Dermis blood vessel endothelial cell (primary cell): ENCODE measurements at places on chromosomes 2 and 18. TPM values are rescaled to one million over a fixed set of nuclear protein-coding genes. Genes with fewer than 3 reads are reported as not detected.

TUBA4B gene
- total RNA-seq: 0.09 TPM in 1 of 2 replicates, not detected in the other

NAT8 gene
- total RNA-seq: not detected in 2 replicates

GRCh38 chr2:42298996-42299754, 61.8 kb downstream of the COX7A2L start:
- DNase-seq: no peak

- no peak for DNase-seq
Observed at GRCh38 chr18:48552130-48552529, 13.3 kb downstream of the CTIF start.

TSPYL6 gene
- not detected in 2 replicates for total RNA-seq

DNA sequence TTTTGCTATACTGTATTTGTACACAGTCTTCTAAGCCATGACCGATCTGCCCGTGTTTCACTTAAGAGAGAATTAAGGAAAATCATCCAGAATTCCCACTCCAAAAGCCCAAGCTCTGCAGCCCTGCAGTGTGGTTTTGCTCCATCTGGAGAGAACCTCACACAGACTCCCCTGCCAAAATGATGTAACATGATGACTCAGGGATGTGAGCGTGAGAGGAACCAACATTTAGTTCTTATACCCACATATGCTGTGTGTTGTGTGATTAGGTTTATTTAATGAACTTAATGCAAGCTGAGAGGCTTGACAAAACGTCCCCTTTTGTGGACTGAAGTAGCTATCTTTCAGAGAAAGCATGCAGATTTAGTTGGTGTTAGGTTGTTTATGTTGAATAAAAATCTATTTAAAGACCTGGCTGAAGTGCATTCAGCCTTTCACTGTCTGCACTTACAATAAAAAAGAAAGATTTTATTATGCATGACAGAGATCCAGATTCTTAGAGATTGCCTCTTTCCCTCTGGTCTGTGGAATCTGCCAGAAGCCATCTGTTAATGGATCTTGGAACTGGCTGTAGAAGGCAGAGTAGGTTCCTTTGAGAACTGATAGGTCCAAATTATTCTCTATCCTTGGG, 6.3 kb downstream of the RAB12 start:
- DNase-seq: peak; percentile 69

DNA sequence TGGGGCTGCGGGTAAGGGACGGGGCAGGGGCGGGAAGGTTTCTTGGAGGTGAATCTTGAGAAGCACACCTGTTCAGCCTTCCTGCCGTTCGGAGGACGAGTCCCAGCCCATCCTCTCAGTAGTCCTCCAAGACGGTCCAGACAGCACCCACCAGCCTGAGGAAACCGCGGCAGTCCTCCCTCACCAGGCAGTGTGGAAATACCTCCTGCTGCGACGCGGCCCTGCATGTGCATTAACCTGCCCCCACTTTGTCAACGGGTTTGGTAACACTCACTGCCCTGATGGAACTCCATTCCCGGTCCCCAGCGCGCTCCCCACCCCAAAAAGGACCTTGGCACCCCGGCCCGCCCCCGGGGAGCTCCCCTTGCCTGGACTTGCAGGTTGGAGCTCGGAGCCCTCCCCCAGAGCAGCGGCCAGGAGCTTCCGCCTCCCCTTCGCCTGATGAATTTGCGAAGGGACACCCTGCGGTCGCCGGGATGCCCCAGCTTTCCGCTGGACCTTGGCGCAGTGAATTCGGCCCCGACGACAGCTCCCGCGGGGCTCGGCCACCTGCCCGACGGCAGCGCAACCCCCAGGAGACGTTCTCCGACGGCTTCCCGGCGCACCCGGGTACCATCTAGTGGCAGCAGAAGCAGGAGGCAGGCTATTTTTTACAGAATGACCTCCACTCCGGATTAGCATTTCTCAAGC, 31.5 kb downstream of the ACVR1C start:
- DNase-seq: peak; percentile 29

DNA sequence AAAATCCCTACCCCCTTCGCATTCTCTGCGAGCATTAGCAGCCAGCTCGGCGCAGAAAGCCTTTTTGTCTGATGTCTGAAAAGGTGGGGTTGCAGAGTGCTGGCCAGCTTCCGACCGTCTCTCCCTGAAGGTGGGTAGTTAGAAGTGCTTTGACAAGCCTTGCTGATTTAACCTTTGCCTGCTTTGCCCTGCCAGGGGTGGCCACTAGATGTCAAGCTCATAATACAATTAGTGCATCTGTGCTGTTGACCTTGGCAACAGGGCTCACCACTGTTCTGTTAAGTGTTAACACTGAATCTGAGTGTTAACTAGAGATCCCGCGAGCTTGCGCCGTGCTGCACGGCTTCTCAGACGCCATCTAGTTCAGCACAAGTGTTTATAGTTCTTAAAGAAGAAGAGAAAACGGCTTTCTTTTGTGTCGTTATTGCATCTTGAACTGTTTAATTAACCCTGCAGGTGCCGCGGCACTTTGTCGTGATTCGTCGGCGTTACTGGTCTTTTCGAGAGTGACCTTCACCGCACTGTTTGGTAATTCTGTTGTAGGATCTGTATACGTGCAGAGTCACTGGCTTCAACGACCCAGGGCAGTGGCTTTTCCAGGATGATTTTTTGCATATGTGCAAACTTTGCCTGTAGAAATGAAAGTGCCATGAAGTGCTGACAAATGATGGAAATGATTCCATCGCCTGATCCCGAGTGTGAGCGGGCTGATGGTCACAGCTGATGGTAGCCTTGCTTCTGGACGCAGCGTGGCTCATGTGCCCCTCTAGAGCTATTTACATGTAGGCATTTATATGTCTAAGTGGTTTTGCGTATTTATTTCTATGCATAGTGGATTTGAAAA, 5.5 kb downstream of the SALL3 start:
- peak; percentile 30 for DNase-seq

- DNase-seq: no peak
Observed at GRCh38 chr2:238483021-238483420, 56.3 kb downstream of the ASB1 start.

DNA sequence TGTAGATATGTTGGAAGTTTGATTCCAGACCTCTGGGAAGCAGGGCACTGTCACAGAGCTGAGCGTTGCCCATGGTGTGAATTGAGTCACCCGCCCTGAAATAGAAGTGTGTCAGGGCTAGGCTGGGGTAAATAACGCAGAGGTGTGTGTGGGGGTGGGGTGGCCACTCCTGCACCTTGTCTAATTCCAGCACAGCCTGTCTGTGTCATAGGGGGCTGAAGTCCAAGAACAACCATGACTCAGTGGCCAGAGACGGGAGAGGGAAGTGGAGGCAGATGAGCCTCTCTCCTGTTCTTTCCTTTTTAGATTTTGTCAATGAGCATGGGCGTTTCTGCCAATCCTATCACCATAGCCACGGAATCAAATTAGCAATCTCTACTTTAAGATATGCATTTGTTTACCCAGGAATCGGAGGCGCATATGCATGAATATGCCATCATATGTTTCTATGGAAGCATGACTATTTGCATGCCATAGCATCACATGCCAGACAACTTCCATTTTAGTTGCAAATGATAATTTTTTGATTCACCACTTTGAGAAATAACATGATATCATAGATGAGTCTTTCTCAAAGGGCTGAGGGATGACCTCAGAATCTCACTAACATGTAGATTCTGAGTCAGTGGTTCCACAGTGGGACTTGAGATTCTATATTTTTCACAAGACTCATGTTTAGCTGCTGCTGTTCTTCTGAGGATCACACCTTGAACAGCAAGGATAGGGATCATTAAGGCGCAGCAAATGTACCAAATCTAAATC, 852.9 kb downstream of the DCDC2C start:
- peak; percentile 4 for DNase-seq

DNA sequence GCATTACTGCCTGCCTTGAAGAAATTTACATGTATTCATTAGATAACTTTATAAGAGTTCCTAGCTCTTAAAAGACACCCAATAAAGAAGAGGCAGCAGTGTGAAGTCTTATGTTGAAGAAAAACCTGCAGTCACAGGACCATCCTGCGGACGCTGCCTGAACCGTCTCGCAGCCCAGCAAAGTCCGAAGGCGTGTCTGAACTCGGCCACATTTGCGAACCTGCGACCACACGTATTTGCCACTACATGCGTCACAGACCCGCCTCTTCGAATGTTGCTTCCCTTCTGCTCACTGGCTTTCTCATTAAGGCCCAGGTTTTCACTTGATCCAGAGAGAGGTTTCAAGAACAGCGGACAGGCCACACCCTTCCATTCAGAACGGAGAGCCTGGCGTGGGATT, 41.2 kb downstream of the CNGA3 start:
- DNase-seq: no peak

DNA sequence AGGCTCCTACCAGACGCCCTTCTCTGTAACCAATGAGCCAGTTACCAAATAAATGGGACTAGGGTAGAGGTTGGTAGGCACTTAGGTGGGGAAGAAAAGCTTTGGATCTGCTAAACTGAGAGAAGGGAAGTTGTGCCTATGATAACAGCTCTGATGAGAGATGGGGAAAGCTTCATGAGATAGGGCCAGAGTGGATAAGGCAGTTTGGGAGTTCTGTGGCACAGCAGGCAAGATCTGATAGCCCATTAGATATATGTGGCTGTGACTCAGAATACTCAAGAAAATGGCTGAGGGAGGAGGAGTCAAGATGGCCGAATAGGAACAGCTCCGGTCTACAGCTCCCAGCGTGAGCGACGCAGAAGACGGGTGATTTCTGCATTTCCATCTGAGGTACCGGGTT, 99.8 kb downstream of the PDE11A start:
- DNase-seq: no peak

DNA sequence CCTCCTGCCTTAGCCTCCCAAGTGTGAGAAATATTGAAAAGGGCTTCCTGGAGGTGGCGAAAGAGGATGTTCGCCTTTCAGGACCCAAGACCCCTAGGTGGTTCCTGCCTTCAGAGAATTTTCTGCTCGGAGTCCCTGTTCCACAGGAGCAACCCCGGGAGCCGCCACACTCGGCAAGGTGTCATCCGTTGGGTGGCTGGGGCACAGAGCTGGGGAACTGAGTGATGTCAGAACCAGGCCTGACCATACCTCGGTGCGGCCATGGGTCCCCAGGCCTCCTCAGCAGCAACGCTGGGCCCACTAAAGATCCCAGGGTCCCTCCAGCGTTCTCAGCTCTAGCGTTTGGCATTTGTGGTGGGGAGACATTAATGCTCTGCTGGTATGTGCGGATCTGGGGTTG, 23.7 kb upstream of the TAF1B start:
- DNase-seq: no peak

DNA sequence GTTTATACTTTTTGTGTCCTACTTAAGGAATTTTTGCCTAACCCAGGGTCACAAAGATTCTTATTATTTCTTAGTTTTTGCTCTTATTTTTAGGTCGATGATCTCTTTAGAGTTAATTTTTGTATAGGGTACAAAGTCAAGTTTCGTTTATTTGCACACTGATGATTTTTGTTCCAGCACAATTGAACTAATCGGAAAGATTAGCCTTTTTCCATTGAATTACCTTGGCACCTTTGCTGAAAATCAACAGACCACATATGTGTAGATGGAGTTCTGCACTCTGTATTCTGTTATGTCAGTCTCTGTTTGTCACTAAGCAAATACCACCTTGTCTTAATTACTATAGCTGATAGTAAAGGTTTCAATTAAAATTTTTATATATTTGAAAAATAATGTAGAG, 18.7 kb downstream of the EML4 start:
- DNase-seq: no peak

DNA sequence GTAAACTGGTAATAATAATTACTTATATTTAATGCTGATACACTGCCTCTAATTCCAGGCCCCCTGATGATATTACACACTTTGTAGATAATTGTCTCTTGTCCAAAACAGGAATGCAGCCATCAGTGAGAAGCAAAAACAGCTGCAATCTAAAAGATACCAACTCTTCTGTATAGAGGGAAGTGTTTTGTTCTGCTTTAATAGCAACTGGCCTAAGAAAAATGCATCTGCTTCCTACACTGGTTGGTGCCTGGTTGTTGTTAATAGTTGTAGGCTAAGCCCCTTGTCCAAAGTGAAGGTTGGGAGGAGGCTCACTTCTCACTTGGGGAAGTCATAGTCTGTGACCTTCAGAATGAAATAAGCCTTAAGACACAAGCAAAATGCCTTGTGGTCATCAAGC, 332.0 kb downstream of the ZNF521 start:
- DNase-seq: no peak

DNA sequence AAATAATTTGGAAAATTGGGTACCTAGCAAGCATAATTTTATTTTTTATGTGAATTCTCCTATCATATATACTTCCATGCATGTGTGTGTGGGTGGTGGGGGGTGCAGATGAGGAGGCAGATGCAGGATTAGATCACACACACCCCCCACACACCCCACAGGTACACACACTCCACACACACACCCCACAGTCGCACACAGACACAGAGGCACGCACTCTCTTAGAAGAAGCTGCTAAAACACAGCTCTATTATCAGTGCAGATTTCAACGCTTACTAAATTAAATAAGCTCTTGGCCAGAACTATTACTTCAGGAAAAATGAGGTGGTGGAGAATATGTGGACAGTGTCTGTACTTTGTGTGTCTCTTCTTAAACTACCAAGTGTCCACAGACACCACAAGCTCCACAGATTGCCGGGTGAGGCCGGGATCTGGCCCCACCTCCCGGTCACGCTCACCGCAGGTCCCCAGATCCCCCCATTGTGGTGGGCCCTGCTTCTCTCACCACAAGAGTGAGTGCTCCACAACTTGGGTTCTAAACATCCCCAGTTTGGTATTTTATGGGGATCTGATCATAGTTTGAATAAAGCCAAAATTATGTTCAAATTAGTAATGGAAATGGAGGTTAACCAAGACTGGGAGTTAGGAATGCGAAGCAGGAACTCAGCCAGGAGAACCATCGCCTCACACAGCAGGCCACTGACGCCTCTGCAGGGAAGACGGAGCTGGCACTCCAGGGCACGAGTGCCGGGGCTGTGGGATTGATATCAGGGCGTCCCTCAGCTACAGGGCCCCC, 102.1 kb downstream of the PXDN start:
- DNase-seq: no peak

- no peak for DNase-seq
Observed at GRCh38 chr2:100941646-100942240, 60.3 kb upstream of the RPL31 start.

GRCh38 chr2:191612496-191612895, 65.4 kb upstream of the NABP1 start:
- peak; percentile 89 for DNase-seq
